ENCODE measurements at places on chromosomes 11 and 22. TPM values are rescaled to one million over a fixed set of nuclear protein-coding genes. Genes with fewer than 3 reads are reported as not detected.

GRCh38 chr22:44548981-44549380, 50.9 kb upstream of the RTL6 start:
- DNase-seq, result no peak

DNA sequence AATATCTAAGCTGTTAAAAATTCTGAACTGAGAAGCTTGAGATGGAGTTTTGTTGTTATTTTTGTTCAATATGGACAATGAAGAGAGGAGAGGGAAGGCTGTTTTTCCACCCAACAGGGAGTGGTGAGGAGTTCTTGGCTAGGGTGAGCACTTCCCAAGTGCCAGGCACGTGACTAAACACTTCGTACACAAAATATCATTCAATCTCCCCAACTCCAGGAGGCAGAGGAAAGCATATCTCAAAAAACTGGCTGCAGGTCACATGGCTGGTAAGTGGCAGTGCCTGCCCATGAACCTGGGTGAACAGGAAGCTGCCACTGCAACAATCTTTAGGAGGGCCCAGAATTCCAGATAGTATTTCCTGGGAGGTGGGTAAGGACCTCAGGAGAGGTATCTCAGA, 11.6 kb downstream of the ELF5 start:
- no peak for DNase-seq

DNA sequence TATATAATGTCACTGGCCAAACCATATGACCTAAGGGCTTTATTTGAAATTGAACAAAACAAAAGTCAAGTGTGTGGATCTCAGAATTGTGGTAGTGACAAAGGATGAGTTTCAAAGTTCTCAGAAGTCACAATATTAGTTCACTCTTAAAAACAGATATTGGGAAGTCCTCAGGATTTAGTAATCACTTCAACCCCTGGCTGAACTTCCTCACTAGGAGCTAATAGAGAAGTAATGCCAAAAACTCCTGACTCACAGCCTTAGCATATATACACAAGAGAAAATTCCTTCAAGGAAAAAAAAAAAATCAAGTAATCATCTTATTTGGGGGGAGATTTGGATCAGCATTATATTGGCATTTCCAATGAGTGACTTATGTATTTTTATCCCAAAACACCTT, 75.6 kb upstream of the APOA1 start:
- peak; percentile 57 for DNase-seq

- no peak for DNase-seq
Observed at GRCh38 chr11:27532652-27533325, 26.2 kb upstream of the LIN7C start.

DNA sequence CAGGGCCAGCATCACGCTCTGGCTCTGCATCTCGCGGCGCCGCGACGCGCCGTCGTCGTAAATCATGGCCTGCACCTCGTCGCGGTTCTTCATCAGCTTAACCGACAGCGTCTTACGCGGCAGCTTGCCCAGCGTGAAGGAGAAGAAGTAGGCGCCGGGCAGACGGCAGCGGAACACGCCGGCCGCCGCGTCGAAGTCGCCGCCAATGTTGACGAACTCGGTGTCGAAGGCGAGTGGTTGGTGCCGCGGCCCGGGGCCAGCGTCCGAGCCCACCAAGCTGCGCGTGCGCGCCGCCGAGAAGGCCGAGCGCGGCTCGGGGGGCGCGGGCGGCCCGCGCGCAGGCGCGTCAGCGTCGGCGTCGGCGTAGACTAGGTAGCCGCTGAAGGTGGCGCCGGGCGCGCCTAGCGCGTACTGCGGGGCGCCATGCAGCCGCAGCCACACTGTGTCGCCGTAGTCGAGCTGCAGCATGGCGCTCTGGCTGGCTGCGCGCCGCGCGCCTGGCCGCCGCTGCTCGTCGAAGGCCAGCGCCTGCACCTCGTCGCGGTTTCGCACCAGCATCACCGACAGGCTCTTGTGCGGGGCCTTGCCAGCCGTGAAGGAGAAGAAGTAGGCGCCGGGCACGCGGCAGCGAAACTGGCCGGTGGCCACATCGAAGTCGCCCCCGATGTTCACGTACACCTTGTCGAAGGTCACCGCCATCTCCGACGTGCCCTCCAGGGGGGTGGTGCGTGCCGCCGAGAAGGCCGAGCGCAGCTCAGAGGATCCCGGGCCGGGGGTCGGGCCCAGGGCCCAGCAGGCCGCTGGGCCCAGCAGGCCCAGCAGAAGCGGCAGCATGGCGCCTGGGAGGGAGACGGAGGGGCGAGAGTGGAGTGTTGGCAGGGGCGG, 3.7 kb downstream of the FAM180B start:
- DNase-seq, result no peak

GRCh38 chr22:26549902-26550497, 37.7 kb upstream of the TFIP11 start:
- peak; percentile 9 for DNase-seq

Gene WNT7B
- total RNA-seq, result 0.10 TPM

DNA sequence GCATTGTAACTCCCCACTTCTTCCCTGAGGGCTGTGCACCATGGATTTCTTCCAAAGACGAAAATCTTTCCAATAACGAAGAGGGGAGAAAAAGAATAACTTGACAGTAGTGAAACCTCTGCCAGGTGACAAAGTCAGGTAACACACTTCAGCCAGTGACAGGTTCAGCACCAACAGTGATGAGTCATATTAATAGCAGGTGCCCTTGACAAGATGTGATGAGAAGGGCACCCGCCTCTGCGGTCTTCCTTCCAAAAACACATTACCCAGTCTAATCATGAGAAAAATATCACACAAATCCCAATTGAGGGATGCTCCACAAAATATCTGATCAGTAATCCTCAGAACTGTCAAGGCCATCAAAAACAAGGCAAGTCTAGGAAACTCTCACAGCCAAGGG, 157.8 kb downstream of the EFCAB6 start:
- no peak for DNase-seq

DNA sequence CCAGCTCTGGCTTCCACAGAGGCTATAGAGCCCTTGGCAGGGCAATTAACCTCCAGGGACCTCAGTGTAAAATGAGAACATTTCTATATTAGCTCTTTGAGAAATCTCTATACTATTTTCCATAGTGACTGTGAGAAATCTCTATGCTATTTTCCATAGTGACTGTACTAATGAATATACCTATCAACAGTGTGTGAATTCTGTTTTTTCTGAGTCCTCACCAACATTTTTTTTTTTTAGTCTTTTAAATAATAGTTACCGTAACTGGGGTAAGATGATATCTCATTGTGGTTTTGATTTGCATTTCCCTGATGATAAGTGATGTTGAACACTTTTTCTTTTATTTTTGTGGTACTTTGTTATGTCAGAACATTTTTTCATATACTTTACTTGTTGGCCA, 7.0 kb upstream of the MTNR1B start:
- no peak for DNase-seq

Gene OVOL1
- not detected for total RNA-seq

DNA sequence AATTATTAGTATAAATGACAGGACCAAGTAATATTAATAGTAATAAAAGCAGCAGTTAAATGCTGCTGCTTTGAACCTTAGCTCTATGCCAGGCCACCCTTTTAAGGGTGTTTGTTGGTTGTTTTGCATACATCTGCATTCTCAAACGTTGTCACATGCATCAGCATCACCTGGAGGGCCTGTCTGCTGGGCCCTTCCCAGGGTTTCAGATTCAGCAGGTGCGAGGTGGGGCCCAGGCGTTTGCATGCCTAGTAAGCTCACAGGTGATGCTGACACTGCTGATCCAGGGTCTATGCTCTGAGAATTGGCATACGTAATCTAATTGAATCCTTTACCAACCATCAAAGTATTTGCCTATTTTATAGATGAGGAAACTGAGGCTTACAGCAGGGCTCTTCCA, 246.5 kb downstream of the CADM1 start:
- DNase-seq, result no peak

Data from HFFc6 (cell line).